ENCODE measurements at places on chromosomes 3 and 15.

DNA sequence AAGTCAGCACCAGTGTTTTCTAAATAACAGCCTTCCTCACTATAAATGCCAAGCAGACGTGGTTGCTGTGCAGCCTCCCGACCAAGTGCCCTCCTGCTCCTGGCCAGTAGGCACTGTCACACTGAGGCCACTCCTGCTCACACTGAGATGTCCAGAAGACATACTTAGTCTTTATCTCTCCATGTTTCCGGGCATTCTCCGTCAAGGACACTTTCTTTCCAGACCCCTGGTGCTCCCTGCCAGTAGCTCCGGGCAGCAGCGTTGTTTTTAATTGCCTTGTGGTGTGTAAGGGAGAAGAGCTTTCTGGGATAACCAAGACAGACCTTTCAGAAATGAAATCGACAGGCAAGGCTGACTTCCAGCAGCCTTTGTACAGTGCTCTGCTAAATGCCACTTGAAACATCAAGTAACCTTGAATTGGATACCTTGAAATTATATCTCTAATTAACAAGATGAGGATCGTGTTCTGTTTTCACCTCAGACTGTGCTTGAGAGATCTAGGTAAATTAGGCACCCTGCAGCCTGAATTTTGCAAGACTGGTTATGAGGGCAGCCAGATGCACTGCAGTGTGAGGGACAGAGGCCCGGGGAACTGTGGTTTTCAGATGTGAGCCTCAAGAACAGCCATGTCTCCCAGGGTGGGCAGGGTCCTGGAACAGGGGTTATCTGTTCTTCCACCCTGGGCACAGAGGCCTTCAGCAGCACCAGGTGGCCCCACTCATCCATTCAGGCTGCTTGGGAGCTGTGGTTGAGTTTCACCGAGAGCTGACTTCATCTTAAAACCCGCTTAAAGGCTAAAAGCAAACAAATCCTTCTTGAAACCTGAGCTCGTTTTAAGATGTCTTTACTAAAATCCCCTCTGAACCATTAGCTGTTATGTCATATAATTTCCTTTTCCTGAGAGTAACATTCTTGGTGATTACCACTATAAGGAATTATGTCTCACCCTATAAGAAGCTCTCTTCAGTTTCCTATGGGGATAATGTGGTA, 105.5 kb upstream of the IL12A start:
- DNase-seq = no peak

DNA sequence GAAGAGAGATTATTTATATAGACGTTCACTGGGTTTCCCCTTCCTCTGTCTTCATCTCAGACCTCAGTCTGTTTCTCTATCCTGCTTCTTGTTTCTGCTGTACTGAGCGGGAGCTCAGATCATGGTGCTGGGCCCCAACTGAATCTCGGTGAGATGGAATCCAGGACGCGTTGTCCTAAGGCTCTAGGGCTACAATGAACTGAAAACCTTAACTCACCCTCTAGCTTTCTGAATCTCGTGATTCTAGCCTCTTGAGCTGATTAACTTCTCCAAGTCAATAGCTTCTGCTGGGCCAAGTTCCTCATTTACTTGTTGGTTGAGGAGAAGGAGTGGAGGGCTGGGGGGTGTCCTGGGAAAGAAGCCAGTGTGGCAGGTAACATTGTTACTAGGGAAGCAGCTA, 32.7 kb upstream of the MAP3K13 start:
- no peak for DNase-seq

DNA sequence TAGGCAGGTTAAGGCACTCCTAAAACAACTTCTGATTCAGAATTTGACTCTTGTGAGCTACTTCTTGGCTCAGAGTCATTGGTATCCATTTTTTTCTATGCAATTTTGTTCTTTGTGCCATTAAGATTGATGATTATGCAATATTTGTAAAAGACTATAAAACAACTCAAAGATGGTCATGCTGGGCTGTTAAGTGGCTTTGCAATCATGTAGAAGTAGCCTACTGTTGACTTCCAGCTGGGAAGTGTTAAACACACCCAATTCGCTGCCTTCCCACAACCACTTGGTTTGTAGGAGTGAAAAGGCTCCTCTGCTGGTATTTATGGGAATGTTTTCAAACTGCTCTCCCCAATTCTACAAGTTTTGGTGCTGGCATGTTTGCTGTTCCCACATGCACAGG, 74.7 kb upstream of the COL6A6 start:
- no peak for DNase-seq

DNA sequence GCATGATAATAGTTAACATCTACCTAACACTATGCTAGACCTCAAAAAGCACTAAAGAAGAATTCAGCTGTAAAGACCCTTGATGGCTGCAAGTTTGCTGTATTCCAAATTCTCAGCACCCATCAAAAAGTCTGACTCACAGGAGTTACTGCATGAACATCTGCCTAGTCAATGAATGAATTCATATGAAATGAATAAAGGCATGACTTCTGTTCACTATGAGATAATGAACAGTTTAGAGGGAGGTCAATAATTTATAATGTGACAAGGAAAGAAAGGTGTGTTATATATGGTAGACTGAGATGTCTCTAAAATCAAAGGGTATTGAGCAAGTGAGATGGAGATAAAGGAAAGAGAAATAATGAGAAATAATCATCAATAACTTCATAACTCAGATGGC, 508.2 kb upstream of the TGFBR2 start:
- DNase-seq = no peak

- DNase-seq = no peak
These were observed 21.9 kb downstream of the NRROS start for GRCh38 chr3:196661400-196661799.

DNA sequence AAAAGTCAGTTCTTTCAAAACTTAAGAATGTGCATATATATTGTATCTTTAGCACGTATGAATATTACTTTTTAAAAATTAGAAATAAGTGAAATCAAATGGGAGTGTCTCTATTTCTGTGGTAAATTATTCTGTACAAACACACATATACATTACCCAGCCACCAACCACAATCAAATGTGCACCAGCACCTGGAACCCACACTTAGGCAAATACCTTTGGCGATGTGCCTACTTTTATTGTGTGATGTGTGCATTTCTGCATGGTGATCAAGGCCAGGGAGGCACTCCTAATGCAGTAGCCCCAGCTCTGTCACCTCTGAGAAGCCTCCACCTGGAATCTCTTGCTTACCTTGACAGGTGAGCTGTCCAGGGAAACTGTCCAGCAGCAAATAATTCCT, 76.9 kb downstream of the PIK3R4 start:
- no peak for DNase-seq

DNA sequence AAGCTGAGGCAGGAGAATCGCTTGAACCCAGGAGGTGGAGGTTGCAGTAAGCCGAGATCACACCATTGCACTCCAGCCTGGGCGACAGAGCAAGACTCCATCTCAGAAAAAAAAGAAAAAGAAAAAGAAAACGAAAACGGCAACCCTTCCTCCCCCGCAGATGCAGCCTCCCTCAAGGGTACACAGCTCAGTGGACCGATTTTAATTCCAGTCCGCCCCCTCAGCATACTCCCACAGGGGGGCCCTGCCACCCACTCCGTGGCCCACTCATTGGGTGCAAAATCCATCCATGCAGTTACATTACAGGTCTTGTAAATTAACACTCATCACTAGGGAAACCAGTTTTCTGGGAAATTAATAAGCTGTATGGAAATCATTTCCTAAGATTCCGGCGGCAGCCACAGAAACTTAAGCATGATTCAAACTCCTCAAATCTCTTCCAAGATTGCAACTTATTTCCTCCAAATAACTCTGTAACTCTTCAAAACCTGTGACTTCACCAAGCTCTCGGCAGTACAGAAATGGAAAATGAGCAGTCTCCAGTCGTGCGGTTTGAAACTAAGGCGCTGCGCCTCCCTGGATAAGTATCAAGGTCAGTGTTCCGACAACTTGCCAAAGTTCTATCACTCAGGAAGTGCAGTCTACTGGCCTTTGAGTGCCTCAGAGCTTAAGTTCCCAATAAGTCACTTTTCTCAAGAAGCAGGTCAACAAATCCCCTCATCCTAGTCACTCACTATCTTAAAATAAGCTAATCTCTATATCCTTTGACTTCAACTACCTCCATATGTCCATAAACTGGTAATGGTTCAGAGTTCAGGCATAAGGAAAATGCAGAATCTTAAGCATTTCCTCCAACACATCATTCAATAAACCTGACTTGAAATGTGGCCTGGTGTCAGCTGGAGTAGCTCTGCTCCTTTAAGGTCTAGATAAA, 24.7 kb upstream of the KLHL6 start:
- no peak for DNase-seq

DNA sequence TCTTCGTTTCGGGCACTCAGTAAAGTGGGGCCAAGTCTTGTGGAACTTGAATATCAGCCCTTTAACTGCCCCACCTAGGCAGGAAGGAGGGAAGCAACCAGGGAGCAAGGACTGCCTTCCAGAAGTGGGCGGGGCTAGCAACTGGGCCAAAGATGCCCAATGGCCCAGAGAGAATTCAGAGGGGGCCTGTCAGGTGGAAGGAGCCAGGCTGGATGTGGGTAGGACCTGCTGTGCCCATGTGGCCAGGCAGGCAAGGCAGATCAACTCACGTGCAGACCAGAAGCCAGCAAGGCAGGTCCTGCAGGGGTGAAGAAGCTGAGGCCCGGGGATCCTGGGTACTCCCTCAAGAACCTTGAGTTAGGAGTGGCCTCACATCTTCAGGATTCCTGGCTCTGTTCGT, 5.5 kb downstream of the MAP6D1 start:
- DNase-seq = no peak

GRCh38 chr3:65433480-65433879, 605.2 kb downstream of the MAGI1 start:
- DNase-seq = no peak

GRCh38 chr3:48797626-48798025, 50.0 kb downstream of the PRKAR2A start:
- DNase-seq = no peak

GRCh38 chr3:55687526-55687925, 200.4 kb upstream of the WNT5A start:
- no peak for DNase-seq

DNA sequence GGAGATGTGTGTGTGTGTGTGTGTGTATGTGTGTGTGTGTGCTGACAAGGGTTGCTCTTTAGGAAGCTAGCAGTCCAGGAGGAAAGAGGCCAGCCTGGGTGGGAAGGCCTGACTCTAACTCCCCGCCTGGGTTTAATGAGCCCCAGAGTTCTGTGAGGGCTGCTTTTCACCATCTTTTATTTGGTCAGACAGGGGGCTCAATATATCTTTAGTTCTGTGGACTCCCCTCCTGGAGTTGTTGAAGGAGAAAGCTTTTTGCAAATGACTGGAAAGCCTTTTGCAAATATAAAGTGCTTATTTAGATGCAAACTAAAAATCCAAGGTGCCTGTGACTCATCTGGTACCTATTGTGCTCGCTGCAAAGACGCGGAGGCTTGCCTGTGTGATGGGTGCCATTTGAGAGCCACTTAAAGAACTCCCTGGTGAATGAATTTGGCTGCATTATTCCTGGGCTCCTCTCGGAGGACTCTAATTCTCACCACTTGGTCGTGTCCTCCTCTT, 24.5 kb downstream of the DRD3 start:
- no peak for DNase-seq

- no peak for DNase-seq
These were observed 23.6 kb upstream of the DUT start for GRCh38 chr15:48307586-48307985.

GRCh38 chr3:172357850-172358754, 90.2 kb downstream of the GHSR start:
- no peak for DNase-seq

- DNase-seq = no peak
These were observed 130.3 kb upstream of the DCBLD2 start for GRCh38 chr3:99031778-99032177.

GRCh38 chr15:81789403-81789802, 256.4 kb downstream of the MEX3B start:
- no peak for DNase-seq

- no peak for DNase-seq
These were observed 61.4 kb upstream of the MYRIP start for GRCh38 chr3:39748002-39748401.

DNA sequence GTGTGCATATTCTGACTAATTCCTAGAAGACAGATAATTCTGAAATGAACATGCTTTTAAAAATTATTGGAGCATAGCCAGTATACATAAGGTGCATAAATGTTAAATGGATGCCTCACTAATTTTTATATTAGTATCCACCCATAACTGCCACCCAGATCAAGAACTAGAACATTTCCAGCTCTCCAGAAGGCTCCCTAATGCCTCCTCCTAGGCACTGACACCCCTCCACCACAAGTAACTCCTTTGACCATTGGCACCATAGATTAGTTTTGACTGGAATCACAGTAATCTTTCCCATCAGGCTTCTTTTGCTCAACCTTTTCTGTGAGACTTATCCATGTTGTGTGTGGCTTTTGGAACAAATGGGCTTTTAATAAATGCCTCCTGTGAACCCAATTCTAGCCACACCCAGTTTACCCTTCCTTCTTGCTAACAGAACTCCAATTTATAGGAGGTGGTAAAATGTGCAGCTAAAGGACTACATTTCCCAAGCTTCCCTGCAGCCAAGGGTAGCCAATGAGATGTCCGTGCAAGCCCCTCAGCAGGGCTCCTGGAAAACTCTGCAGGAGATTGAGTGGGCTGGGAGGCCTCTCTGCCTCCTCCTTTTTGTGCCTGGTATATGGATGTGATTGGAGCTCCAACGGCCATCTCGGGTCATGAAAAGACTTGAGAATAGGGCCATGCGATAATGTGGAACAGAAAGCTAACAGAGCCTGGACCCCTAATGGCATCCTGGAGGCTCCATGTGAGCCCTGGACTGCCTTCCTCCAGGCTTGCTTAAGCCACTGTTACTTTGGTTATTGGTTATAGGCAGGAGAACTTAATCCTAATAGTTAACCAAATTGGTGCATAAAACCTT, 322.6 kb upstream of the TLE3 start:
- DNase-seq = no peak

DNA sequence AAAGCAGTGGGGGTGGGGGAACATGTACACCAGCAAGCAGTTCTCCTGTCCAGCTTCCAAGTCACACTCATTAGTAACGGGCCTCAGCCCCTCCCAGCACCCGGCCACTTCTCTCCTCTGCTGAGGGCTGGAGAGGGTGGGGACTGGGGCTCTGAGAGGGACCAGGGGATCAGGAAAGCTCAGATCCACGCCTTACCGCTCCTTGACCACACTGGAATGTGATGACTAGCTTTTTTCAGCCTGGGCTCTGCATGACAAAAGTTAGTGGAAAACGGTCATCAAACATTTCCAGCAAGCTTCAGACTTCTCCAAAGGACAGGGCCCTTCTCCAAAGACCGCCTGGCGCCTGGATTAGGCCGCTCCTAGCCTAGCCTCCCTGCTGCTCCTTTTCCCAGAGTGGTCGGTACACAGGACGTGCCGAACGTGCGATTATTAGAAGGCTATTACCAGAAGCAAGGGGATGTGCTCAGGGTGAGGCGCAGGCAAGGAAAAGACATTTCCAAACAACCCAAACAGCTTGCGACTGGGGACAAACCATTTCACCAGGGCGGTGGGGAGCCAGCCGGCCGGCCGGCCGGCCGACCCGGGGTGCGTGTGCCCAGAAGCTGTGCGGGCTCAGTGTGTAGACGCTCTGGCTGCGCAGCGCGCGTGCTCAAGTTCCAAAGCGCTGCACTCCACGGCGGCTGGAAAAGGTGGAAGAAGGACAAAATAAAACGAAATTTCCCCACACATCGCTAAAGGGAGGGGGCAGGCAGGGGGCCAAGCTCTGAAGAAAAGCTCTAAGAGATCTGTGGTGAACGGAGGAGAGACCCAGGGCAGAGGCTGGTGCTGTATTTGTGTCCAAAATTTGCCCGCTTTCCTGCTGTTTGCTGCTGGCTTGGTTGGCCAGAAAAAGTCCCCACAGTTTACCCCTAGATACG, 51.0 kb upstream of the SSR3 start:
- no peak for DNase-seq

- no peak for DNase-seq
These were observed 534.0 kb upstream of the NAALADL2 start for GRCh38 chr3:174325171-174325570.

All from stimulated activated CD4-positive, alpha-beta T cell treated with anti-CD3 and anti-CD28 coated beads, Interleukin-1b, Interleukin-23, amount 100 ng/mL, for 1 hour (primary cell).